ENCODE measurements at places on chromosomes 6 and 20. TPM values are rescaled to one million over a fixed set of nuclear protein-coding genes. Genes with fewer than 3 reads are reported as not detected.
A peak's percentile ranks its signal among the peaks of the same experiment; 100 is the strongest.

DNA sequence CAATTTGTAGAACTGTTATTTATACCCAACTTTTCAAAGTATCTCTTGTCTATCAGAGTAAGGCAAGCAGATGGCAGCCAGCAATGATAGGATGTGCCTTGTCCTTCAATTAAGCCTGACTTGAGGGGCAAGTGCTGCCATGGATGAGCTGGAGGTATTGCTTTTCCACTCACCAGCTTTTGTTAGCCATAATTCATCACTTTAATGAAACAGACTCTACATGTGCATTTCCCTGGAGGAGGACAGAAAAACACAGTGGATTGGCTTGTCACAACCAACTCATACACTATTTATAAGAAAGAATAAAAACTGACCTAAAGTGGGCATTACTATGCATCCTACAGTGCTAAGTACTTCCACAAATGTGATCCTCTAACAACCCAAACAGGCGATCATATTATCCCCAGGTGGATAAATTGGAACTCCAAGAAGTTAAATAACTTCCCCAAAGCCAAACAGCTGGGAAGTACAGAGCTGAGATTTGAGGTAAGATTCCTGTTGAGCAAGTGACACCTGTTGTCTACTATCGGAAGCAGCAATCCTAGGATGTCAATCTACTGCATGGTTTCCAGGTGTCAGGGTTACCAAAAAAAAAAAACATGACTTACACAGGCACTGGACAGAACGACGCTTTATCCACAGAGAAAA, 73.9 kb upstream of the NRSN1 start:
- no peak for ATAC-seq

DNA sequence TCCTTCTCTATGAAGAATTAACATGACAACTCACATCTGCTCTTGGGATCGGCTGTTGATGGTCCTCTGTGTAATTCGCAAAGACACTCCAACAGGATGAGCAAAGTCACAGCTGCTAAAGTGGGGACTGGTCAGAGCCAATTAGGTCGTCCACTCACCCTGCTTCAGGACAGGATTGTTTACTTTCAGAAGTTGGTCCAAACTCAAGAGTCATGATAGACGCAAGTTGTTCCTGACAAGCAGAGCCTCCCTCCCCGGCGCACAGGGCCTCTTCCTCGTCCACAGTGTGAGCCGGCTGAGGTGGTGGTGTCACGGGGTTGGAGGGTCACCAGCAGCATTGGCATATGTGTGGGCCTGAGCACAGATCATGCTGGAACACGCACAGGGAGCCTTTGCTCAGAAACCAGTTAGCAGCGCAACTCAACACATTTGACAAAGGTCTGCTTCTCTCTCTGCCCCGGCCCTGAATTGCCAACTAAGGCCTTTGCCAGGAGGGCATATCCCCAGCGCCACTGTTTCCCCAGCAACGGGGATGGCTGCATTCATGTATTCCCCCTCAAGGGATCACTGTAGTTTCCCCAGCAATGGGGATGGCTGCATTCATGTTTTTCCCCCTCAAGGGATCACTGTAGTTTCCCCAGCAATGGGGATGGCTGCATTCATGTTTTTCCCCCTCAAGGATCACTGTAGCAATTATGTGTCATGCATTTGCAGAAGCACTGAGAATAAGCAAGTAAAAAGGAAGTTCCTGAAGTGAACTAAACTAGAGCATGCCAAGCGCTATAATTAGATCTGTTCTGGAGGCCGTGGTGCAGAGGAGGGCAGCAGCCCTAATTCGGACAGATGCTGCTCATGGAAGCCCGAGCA, 111.7 kb downstream of the THBS2 start:
- ATAC-seq, result peak; percentile 89

Gene SLC44A4
- not detected for total RNA-seq

DNA sequence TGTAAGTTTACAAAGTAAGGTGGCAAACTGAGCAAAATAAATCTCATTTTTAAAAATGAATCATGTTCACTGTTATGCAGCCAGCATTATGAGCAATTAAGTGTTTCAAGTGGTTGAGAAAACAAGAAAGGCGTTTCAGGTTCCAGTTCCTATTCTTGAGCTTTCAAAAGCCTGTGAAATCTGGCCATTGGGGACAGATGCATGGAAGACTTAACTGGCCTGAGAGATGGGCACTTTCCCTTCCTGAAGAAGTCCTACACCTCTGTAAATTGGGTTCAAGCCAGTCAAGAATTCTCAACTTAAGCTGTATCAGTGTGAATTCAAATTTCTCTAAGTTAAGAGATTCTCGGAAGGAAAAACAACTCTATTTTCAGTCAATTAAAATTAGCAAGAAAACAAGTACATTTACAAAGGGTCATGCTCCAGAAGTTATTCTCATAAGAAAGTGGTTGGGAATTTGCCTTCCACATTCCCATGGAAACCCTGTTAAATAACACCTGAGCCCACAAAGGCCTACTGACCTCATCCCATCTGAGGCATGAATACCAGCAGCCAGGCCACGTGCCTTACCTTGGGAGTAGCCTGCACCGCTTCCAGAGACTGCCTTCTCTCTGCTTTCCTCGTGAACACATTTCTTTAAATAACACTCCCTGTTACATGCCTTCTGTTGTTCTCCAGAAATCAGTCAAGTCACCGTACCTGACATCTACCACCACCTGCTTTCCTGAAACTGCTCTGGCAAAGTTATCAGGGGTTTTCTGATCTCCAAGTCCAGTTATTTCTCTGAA, 19.4 kb downstream of the MAP3K5 start:
- no peak for ATAC-seq

- no peak for ATAC-seq
Observed at GRCh38 chr6:37669306-37669705, 28.4 kb downstream of the MDGA1 start.

- no peak for ATAC-seq
Observed at GRCh38 chr20:4411744-4412143, 310.0 kb upstream of the PRND start.

- no peak for ATAC-seq
Observed at GRCh38 chr6:123788319-123788718, 15.3 kb upstream of the NKAIN2 start.

DNA sequence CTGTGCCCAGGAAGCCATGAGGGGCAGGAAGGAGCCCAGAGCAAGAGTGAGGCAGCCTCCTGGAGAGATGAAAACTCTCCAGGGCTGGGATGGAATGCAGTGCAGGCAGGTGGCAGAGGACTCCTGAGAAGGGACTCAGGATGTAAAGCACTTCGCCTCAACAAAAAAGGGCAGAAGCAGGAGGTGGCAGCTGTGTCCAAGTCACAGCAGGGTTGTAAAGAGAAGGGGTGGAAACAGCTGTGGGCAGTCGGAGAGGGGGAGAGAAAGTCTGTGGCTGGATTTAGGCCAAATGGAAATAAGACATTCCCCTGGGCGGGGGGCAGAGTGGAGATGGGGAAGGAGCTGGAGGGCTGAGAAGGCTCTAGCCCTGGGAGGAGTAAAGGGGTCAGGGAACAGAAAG, 34.9 kb downstream of the CYP21A2 start:
- no peak for ATAC-seq

- ATAC-seq, result peak; percentile 95
Observed at GRCh38 chr6:32127717-32128592, at the start of gene ATF6B. Gene ATF6B (minus strand): TSS chr6:32128246. CDS start chr6:32128207, 39 bp downstream.

DNA sequence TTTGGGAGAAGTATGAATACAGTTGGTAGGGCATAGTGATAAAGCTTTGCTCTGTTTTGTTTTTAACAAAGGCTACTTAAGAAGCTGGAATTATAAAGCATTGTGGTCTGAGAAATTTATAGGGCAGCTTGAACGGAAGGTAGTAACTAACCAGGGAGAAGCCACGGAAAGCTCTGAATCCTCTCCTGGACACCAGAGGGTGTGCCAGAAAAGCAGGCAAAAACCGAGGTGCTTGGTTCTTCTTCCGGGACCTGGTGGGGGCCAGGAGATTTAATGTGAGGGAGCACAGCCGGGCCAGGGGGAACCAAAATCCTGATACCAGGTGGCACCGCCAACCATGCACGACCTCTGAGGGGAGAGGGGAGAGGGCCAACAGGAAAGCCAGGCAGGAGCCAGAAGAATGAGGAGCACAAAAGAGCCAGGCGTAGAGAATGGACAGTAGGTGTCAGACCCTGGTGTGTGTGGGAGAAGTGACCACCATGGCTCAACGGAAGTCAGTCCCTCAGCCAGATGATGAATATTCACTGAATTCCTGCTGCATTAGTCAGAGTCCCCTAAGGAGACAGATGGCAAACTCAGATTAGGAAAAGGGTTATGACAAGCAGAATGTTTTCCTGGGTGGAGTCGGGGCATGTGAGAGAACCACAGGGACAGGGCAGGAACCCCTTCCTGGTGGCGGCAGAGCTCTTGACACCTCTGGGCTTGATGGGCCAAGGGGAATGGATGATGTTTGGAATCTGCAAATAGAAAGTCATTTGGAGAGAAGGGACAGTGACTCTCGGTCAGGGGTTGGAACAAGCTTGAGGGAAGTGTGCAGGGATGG, 262.3 kb downstream of the ZNF217 start:
- peak; percentile 58 for ATAC-seq

- peak; percentile 16 for ATAC-seq
Observed at GRCh38 chr6:18263418-18264218, 712 bp downstream of the DEK start.

DNA sequence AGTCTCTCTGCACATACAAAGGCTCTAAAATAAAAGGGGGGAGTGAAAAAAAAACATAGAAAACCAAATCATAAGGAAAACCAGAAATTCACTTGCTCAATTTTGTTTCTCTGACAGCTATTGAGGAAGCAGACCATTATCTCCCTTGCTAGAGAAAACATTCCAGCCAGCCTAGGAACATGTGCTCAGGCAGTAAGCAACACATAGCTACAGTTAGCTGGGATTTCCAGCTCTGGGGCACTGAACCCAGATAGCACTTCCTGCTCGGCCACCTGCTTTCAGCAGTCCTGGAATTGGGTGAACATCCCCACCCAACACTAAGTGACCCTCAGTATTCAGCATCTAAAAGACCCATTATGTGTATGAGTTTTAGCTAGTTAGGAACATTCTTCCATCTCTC, 61.3 kb downstream of the TNFRSF21 start:
- no peak for ATAC-seq

Gene PCED1A
- 23.2 TPM for total RNA-seq

GRCh38 chr6:34149831-34150400, 4.0 kb upstream of the GRM4 start:
- no peak for ATAC-seq

- no peak for ATAC-seq
Observed at GRCh38 chr20:59300333-59301081, at the start of gene EDN3. Gene EDN3 (plus strand): TSS chr20:59300611. CDS start chr20:59300813, 202 bp downstream.

Gene GPR63
- 2.8 TPM for total RNA-seq

- ATAC-seq, result no peak
Observed at GRCh38 chr20:32592022-32592421, 6.9 kb upstream of the NOL4L start.

DNA sequence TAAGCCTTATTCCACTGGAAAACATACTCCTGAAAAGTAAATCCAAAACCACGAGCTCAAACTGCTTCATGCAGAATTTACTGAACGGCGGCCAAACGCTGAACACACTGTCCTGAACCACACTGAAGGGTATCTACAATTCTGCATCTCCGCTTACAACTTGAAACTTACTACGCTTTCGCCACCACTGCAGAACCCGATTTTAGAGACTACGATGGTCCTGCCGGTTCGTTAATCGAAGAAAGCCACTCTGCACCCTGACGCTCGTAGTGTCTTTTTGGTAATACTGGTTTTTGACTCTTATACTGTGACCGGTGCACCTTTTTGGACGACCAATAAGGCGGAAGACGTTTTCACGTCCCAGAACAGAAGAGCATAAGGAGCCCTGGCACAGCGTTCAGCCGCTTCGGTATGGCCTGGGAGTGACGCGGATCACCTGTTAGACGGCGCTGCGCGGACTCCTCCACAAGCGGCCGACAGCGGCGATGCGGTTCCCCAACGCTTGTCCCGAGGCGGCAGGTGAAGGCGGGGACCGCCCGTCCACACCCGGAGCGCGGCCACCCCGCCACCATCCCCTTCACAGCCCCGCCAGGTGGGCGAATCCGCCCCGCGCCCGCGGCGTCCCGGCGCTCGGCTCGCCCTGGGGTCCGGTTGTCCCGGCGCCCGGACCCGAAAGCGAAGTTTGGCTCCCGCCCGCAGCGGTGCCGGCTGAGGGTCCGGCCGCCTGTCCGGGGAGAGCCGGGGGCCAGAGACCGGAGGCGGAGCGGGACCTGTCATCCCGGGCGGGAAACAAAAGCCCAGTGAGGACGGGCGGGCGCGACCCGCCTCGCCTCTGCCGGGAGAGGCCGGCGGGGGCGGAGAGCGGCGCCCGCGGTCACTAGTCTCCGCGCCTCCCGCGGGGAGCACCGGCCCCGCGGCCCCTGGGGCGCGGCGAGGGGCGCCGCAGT, 784 bp downstream of the FKBP5 start:
- ATAC-seq, result no peak

DNA sequence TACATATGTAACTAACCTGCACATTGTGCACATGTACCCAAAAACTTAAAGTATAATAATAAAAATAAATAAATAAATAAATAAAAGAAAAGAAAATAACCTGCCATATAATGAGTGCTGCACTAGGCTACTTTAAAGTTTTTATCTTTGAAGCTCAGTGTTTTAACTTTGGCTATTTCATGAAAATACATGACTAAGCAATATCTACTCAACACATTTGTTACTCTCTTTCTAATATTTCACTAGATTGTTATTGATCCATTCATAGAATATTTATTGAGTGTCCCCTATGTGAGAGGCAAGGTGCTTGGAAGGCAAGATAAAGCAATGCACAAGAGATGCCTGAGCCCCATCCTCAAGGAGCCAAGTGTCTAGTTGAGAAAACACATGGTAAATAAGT, 221.7 kb downstream of the SLC35F1 start:
- no peak for ATAC-seq

Gene DUSP15
- total RNA-seq, result 2.5 TPM

DNA sequence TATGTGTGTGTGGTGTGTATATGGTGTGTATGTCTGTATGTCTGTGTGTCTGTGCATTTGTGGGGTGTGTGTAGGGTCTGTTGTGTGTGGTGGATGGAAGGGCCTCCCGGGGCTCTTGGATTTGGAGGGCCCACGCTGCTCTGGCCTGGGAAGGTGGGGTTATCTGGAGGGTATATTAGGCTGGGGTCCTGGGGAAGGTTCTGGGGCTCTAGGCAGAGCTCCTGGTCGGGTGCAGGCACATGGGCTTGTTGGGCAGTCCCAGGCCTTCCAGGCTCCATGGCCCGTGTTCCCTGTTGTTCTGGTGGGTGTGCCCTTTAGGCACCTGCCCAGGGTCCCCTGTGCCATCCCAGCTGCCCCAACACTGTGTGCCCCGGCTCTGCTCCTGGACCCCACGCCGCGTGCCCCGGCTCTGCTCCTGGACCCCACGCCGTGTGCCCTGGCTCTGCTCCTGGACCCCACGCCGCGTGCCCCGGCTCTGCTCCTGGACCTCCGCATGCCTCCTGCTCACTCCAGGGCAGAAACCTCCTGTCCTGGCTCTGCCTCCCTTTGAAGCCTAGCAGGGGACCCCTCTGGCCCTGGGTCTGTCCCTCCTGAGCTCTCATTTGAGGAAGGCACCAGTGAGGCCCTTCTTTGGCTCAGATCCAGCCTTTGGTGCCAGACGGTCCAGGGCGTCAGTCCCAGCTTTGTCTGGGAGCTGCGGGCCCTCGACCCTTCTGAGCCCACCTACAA, 10.2 kb upstream of the MYT1 start:
- no peak for ATAC-seq

All from gastroesophageal sphincter (tissue), 4 donors.